Stimulated activated memory B cell treated with anti-CD40 and anti-IgM and Interleukin-4, amounts not matched to agents 10 μg/mL and 1 μg/mL and 100 μg/mL, for 72 hours (primary cell): ENCODE measurements at places on chromosomes 12 and 14.

GRCh38 chr12:110304061-110304551 is 23.1 kb downstream of the ATP2A2 start:
- ATAC-seq = no peak

DNA sequence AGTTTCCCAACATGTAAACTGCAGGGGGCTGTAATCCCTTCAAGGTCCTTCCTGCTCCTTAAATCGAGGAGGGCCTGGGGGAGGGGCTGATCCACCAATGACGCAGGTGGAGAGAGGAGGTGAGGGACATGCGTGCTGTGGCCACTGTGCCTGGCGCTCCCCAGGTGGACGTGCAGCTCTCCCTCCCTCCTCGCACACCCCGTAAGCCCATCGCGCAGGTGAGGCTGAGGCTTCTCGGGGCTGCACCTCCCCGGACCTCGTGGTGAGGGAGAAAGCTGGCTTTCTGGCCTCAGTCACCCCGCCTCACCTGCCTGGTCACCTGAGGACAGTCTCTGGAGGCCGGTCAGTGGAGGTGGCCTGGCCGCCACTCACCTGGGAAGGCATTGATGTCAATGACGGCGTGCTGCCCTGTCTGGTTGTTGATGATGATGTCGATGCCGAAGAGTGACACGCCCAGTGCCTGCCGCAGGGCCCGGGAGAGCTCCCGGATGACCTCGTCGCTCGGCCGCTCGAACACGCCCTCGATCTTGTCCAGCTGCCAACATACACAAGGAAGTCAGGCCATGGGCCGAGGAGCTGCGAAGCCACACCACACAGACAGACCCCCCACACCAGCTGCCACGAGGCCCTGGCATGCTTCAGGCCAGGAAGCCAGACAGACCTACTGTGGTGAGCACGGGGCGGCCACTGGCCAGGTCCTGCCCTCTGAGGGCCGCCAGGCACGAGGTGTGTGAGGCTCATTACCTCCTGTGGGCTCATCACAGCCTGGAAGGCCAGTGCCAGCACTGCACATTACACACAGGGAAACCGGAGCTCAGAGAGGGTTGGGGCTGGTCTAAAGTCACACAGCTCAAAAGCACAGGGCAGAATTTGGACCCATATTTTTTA is 23.3 kb downstream of the CHGA start:
- ATAC-seq = no peak

DNA sequence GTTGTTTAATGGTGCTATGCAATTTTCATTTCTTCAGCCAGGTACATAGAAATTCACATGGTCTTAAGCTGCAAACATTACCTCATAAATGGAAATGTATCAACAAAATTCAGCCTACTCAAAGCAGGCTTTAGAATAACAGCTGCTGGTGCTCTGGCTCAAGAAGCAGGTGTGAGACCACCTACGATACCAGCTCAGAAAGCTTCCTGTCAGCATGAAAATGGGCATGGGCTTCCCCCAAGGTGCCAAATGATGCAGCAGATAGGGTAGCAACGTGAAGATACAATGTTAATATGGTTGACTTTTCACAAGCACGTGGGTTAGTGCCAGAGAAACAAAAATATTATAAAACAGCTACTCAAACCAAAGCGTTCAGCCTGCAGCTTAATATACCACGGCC is 343.4 kb upstream of the PRICKLE1 start:
- no peak for ATAC-seq

GRCh38 chr12:76024942-76025600 is 6.5 kb downstream of the PHLDA1 start:
- no peak for ATAC-seq

DNA sequence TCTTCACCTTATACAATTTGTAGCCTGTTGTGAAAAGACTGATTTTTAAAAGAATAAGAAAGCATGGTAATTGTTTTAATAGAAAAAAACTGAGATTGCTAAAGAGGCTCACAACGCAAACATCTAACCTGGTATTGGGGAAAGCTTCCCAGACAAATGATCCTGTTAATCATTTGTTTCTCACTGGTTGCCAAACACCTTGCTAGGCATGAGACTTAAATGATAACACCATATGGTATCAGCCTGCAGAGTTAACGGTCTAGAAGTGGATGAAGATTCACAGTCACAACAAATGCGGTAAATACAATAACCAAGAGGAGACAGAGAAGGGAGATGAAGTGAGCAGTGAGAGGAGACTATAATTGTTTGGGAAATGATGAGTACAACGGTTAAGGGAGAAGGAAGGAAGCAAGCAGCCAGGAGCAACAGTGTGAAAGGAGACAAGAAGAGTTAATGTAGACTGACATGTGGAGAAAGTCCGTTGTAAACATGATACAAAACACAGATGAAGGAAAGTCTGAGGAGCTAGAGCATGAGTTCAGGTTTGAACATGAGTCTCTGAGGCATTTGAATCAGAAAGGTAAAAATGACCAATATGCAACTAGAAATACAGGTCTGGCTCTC is 19.8 kb downstream of the GXYLT1 start:
- ATAC-seq = no peak

DNA sequence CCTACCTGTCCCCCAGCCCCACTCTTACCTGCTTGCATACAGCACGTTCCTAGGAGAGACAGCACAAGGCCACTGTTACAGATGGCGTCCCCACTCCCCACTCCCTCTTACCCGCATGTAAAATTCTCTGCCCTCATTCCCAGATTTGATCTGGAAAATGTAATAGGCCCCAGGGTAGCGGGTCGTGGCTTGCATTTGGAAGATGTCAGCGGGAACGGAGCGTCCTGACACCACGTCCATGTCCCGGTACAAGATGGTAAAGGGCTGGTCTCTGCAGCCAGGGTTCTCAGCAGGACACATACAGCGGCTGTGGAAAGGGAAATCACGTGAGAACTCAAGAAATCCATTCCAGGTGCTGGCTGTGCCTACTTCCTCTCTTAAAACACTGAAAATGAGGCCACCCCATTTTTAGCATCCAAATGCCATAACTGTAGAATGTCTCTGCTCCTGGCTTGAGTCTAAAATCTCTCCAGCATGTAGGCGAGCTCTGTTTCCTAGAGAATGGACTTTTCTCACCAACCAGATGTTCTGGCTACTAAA is 10.1 kb upstream of the TC2N start:
- no peak for ATAC-seq

DNA sequence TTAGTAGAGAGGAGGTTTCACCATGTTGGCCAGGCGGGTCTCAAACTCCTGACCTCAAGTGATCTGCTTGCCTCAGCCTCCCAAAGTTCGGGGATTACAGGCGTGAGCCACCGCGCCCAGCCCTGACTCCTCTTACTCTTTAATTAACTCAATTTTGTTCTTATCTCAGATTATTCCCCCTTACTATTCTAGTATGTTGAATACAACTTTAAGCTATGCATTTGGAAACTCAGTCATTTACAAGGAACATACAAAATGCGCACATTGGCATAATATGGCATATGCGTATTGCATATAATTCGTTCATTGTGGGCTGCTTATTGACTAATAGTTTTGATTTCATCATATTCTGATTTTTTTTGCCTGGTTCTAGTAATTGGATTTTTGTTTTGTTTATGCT is 10.8 kb upstream of the CD163 start:
- ATAC-seq = no peak
